Stimulated activated CD8-positive, alpha-beta memory T cell treated with anti-CD3 and anti-CD28 coated beads, Interleukin-4, amount 100 ng/mL, for 1 hour (primary cell): ENCODE measurements at places on chromosomes 16 and 17.

DNA sequence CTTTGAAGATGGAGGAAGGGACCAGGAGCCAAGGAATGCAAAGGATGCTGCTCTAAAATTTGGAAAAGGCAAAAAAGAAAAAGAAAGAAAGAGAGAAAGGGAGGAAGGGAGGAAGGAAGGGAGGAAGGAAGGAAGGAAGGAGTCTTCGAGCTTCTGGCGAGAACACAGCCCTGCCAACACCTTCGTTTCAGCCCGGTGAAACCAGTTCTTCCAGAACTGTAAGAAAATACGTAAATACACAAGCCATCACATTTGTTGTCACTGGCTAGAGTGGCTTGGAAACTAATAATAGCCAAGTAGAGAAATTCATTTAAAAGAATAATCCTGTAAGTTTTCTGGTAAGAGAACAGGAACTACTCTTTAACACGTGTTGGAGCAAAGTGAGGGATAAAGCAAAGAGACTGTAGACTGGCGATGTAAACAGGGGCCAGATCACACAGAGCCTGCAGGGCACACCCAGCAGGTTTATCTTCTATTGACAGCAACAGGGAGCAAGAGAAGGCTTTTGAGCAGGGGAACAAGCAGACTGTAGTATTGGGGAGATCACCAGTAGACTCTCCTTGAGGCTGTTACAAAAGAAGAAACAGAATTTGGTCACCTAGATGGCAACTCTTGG is 188.7 kb upstream of the MPHOSPH6 start:
- no peak for DNase-seq

GRCh38 chr16:6012716-6013115 is 915.1 kb upstream of the EEF2KMT start:
- no peak for DNase-seq

- no peak for DNase-seq
Measured at GRCh38 chr17:39926135-39926587, 1.2 kb downstream of the ORMDL3 start.

- DNase-seq = no peak
Measured at GRCh38 chr17:75856062-75856756, 1.1 kb upstream of the WBP2 start.

GRCh38 chr16:48292452-48292851 is 45.1 kb upstream of the ABCC11 start:
- no peak for DNase-seq

DNA sequence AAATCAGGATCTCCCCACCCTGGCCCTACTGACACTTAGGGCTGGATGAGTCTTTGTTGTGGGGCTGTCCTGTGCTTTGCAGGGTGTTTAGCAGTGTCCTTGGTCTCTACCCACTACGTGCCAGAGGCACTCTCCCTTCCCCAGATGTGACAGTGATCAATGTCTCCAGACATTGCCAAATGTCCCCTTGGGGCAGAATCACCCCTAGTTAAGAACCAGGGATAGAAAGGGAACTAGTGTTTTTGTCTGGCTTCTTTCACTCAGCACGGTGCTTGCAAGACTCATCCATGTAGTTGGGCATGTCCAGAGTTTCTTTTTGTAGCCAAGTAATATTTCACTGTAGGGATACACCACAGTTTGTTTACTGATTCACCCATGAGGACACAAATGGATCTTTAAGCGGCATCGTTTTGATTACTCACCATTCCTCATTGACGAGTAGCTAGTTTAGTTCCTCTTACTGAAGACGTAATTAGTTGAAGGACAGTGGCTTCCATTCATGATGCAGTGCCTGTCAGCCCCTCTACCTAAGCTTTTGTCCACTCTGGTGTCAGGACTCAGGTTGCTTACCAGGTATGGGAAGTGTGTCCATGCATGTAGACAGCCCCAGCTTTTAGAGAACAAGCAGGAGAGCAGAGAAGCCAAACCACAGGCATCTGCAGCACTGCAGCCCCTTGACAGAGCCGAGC is 26.0 kb upstream of the ITGB4 start:
- DNase-seq = no peak

- no peak for DNase-seq
Measured at GRCh38 chr17:38325221-38325851, 18.4 kb downstream of the GPR179 start.

GRCh38 chr17:10166176-10166935 is 32.0 kb downstream of the GAS7 start:
- DNase-seq = no peak

GRCh38 chr17:66548158-66548557 is 245.7 kb downstream of the PRKCA start:
- peak; percentile 19 for DNase-seq

DNA sequence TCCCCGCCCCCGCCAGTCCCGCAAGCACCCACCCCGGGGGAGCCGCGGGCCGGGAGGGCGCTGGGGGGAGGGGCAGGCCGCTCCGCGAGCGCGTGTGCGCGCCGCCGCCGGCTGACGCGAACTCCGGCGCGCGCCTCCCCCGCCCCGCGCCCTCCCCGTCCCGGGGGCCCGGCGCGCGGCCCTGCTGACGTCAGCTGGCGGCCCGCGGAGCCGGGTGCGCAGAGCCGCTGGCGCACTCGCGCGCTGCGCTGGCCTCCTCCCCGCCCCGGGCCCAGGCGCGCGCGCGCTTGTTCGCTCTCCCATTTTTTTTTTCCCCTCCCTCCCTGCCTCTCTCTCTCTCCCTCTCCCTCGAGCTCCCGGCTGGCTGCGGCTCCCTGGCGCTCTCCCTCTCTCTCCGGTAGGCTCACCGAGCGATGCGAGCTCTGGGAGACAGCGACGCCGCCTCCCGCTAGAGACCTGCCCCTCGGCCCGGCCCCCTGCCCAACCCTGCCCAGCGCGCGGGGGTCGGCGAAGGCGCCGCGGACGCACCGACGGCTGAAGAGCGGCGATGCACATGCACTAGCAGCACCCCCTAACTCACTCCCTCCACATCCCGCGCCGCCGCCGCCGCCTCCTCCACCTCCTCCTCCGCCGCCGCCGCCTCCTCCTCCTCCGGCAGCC is at the start of gene GNAO1:
Gene GNAO1 (plus strand): TSS at position 334 of the 660 bp plus-strand sequence. CDS start 747 bp downstream, outside the sequence.
- no peak for DNase-seq

- no peak for DNase-seq
Measured at GRCh38 chr17:66519154-66519553, 216.7 kb downstream of the PRKCA start.

GRCh38 chr17:78623541-78623940 is 46.3 kb upstream of the DNAH17 start:
- DNase-seq = no peak

- DNase-seq = no peak
Measured at GRCh38 chr17:17609121-17609520, 17.6 kb upstream of the PEMT start.

- no peak for DNase-seq
Measured at GRCh38 chr17:80604009-80604669, 59.5 kb downstream of the RPTOR start.
